ENCODE measurements at places on chromosomes 1 and 21. TPM values are rescaled to one million over a fixed set of nuclear protein-coding genes. Genes with fewer than 3 reads are reported as not detected.

Gene BRDT
- not detected for total RNA-seq

Gene SPRR2G
- total RNA-seq, result not detected

Gene PTBP2
- total RNA-seq, result 95.9 TPM

Gene LEFTY2
- total RNA-seq, result 2.6 TPM

Gene TRIM58
- total RNA-seq, result 0.53 TPM

Gene SAMD11
- total RNA-seq, result 9.7 TPM

Gene PLA2G2D
- total RNA-seq, result not detected
